Activated naive CD8-positive, alpha-beta T cell treated with anti-CD3 and anti-CD28 coated beads, Interleukin-2, amount 50 U/mL, for 24 hours (primary cell): ENCODE measurements at places on chromosomes 4 and X.
A peak's percentile ranks its signal among the peaks of the same experiment; 100 is the strongest.

DNA sequence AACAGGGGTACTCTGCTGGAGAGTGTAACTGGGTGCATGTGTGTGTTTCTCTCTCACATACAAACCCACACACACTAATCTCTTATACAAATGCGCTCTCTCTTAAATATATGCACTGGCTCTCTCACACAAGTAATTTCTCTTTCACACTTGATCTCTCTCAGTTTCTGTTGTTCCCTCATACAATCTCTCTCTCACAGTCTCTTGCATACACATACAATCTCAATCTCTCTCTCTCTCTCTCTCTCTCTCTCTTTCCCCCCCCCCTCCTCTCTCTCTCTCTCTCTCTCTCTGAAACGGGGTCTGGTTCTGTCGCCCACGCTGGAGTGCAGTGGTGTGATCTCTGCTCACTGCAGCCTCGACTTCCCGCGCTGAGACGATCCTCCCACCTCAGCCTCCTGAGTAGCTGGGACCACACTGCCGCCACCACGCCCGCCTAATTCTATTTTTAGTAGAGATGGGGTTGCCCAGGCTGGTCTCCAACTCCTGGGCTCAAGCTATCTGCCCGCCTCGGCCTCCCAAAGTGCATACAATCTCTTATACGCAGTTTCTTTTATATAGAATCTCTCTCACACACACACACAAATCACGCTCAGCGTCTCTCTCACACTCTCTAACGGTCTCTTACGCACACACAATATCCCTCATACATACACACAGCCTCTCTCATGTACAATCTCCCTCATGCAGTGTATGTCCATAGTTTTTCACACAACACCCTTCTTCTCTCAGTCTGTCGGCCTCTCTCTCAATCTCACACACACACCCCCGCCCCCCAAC, 518 bp upstream of the FAM241A start:
- H3K36me3 ChIP-seq = peaks cover 7% of the 10 kb centered on the region
- H3K27ac ChIP-seq = peak overlapping the region; percentile 4
- H3K4me1 ChIP-seq = peaks cover 39% of the 10 kb centered on the region

DNA sequence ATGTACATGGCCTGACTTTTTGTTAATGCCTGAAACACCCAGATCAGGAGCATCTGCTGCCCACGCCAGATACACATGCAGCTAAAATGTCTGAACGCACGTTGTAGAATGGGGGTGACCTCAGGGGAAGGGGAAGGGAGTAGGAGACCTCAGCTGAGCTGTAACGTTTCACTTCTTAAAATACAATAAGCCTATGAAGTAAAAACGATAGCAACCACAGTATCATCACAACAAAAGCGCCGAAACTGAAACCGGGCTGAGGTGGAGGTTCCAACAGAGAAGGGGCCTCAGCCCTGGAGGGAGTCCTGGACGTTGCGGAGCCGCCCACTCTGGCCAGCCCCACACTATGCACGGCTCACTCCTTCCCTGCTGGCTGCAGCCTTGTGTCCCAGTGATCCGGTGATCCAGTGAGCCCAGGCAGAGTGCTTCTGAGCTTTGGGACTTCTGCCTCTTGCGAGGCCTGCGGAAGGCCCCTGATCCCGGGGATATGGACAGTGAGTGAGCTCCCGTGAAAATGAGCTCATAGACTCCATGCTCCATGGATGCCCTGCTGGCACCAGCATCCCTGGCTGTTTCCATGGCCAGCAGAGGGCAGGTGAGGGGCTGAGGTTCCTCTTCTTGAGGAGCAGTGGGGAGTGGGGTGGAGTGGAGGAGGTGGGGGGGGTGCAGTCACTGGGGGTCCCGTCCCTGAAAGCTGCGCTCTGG, 52.0 kb downstream of the HMX1 start:
- no peak overlapping the region for H3K4me3 ChIP-seq
- no peaks in the 10 kb centered on the region for H3K36me3 ChIP-seq
- no peak for DNase-seq

GRCh38 chr4:35325908-35326453, 918.3 kb downstream of the ARAP2 start:
- no peak for DNase-seq
- H3K27me3 ChIP-seq = no peaks in the 10 kb centered on the region
- H3K4me1 ChIP-seq = no peaks in the 10 kb centered on the region
- no peaks in the 10 kb centered on the region for H3K36me3 ChIP-seq

- H3K4me3 ChIP-seq = no peak overlapping the region
- peaks cover 37% of the 10 kb centered on the region for H3K4me1 ChIP-seq
- peak overlapping the region; percentile 56 for H3K27ac ChIP-seq
- H3K27me3 ChIP-seq = no peaks in the 10 kb centered on the region
These were observed 13.8 kb upstream of the SMS start for GRCh38 chrX:21926527-21927278.

- peak; percentile 23 for DNase-seq
- H3K4me3 ChIP-seq = peak overlapping the region; percentile 26
- peak overlapping the region; percentile 86 for H3K27ac ChIP-seq
- peaks cover 9% of the 10 kb centered on the region for H3K4me1 ChIP-seq
- no peaks in the 10 kb centered on the region for H3K36me3 ChIP-seq
These were observed 107.6 kb downstream of the DCTD start for GRCh38 chr4:182809417-182810102.

DNA sequence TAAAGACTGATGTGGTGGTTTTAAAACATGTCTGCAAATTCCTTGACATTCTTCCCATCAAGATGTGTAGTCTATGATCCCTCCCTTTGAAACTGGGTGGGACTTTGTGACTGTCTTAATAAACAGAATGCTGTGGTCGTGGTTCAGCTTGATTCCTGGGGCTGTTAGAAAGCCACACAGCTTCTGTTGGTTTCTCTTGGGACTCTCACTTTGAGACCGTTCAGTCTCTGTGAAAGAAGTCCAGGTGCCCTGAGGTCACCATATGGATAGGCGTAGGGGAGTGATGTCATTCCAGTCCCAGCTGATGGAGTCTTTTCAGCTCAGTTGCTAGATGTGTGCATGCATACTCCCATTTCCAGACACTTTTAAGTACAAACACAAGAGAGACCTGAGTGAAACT, 216.6 kb downstream of the KDR start:
- no peak for DNase-seq
- no peak overlapping the region for H3K4me3 ChIP-seq
- peaks cover 2% of the 10 kb centered on the region for H3K4me1 ChIP-seq
- no peaks in the 10 kb centered on the region for H3K27me3 ChIP-seq
- no peaks in the 10 kb centered on the region for H3K36me3 ChIP-seq
- no peak overlapping the region for H3K27ac ChIP-seq

DNA sequence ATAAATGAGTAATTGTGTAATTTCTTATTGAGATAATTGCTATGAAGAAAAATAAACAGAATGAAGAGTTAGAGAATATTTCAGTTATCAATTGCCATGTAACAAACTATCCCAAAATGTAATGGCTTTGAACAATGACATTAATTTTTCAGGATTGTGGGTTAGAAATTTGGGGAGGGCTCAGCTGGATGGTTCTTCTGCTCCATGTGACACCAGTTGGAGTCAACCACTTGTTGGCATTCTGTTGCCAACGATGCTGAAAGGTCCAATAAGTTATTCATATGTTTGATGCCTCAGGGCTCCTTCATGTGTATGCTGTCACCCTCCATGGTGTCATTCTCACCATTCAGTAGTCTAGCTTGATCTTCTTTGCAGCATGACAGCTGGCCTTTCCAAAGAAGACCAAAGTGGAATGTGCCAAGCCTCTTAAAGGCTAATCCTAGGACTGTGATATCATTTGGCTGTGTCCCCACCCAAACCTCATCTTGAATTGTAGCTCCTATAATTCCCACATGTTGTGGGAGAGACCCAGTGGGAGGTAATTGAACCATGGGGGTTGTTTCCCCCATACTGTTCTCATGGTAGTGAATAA, 20.9 kb upstream of the CCDC149 start:
- H3K4me1 ChIP-seq = no peaks in the 10 kb centered on the region
- H3K36me3 ChIP-seq = no peaks in the 10 kb centered on the region
- H3K27ac ChIP-seq = no peak overlapping the region
- no peak overlapping the region for H3K4me3 ChIP-seq
- DNase-seq = no peak
- H3K27me3 ChIP-seq = no peaks in the 10 kb centered on the region

GRCh38 chrX:106898462-106898861, 4.7 kb downstream of the RIPPLY1 start:
- no peaks in the 10 kb centered on the region for H3K36me3 ChIP-seq
- no peaks in the 10 kb centered on the region for H3K4me1 ChIP-seq
- H3K27me3 ChIP-seq = no peaks in the 10 kb centered on the region
- DNase-seq = no peak
- H3K27ac ChIP-seq = no peak overlapping the region

GRCh38 chrX:41449131-41449530, 2.0 kb downstream of the NYX start:
- peak overlapping the region; percentile 49 for H3K4me3 ChIP-seq
- no peak overlapping the region for H3K27ac ChIP-seq
- DNase-seq = no peak
- peaks cover 2% of the 10 kb centered on the region for H3K27me3 ChIP-seq

DNA sequence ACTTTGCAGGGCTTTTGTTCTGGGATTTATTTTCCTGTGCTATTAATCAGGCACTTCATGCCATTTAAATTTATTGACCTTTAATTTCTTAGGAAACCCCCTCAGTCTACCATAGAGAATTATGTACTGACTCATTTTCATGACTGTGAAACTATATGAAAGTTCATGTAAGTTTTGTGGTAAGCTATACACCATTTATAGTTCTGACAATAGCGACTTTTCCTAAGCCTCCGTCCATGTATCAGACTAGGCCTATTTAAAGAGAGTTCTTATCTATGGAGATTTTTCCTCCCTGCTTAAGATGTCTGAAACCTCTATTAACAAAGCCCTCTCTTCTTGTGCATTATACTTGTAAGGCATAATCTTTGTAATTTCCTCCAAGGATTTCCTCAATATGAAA, 111.6 kb downstream of the AFF2 start:
- H3K4me3 ChIP-seq = no peak overlapping the region
- no peaks in the 10 kb centered on the region for H3K27me3 ChIP-seq
- no peaks in the 10 kb centered on the region for H3K36me3 ChIP-seq
- no peak overlapping the region for H3K27ac ChIP-seq
